ENCODE measurements at places on chromosomes 3 and 15.

GRCh38 chr3:124826703-124827102, 60.5 kb downstream of the ITGB5 start:
- no peak for DNase-seq

DNA sequence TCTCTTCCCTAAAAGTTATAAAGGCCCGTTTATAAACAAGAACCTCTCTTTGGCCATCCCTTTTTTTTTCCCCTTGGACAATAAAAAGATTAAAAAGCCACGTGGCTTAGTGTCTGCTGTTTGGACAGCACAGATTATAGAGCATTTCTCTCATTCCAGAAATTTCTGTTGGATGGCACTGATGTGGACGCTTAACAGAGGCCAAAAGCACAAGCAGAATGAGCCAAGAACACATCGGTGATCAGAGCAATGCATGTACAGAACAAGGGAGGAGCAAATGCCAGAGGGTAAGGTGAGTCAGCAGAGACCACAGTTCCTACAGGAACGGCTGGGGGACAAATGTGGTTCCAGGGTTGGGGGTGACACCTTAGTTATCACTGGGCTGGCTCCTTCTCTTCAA, 30.3 kb upstream of the CTNNB1 start:
- no peak for DNase-seq

DNA sequence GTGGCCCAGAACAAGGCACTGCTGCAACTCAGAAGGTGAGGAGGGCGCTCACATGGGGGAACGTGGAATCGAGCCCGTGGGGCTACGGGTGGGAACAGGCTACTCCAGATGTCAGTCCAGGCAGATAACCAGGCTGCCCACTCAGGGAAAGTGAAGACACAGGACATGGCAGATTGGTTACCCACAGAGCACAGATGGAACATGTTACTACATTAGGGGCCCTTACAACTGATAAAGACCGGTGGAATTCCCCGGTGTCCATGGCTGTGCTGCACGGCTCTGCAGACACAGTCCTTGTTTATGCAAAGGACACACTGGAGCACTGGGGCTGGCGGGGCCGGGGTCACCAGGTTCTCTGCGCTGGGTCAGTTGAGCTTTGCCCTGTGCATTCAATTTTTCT, 36.9 kb downstream of the PCSK6 start:
- DNase-seq: no peak

- DNase-seq: no peak
These were observed 545.3 kb downstream of the GBE1 start for GRCh38 chr3:81216192-81216591.

DNA sequence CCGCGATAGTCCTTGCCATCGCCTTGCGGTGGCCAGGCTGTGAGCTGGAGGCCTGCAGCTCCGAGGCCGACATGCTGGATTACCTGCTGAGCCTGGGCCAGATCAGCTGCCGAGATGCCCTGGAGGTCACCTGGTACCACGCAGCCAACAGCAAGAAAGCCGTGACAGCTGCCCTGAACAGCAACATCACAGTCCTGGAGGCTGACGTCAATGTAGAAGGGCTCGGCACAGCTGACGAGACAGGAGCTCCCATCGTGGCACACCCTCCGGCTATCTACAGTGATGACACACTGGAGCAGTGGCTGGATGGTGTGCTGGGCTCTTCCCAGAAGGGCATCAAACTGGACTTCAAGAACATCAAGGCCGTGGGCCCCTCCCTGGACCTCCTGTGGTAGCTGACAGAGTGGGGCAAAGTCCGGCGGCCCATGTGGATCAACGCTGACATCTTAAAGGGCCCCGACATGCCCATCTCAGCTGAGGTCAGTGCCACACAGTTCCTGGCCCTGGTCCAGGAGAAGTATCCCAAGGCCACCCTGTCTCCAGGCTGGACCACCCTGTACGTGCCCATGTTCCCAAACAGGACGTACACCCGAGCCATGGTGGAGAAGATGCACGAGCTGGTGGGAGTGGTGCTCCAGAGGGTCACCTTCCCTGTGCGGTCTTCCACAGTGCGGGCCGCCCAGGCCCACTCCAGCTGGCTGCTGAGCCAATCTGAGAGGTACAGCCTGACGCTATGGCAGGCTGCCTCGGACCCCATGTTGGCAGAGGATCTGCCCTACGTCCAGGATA, 70.2 kb downstream of the FAM43A start:
- no peak for DNase-seq
